ENCODE measurements at places on chromosomes 6 and 20. TPM values are rescaled to one million over a fixed set of nuclear protein-coding genes. Genes with fewer than 3 reads are reported as not detected.

DNA sequence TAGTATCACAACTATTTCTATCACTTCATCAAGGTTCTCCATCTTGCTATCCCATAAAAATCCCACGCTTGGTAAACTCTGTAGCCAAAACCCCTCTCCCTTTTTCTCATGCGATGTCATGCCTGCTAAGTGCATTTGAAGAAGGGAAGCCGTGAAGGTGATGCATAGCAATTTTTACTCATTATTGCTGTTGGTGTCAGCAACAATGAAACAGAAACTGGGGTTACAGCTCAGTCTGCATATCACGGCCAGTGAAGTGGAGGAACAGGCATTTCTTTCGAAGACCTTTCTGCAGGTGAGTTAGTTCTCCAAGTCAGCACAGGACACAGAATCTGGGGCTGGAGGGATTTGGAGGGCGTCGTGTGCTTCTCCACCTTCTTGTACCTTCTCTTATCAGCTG lies 5.8 kb downstream of the UNC93A start:
- no peak for DNase-seq

GRCh38 chr20:38134427-38135270 lies 30.4 kb downstream of the TGM2 start:
- no peak for DNase-seq

DNA sequence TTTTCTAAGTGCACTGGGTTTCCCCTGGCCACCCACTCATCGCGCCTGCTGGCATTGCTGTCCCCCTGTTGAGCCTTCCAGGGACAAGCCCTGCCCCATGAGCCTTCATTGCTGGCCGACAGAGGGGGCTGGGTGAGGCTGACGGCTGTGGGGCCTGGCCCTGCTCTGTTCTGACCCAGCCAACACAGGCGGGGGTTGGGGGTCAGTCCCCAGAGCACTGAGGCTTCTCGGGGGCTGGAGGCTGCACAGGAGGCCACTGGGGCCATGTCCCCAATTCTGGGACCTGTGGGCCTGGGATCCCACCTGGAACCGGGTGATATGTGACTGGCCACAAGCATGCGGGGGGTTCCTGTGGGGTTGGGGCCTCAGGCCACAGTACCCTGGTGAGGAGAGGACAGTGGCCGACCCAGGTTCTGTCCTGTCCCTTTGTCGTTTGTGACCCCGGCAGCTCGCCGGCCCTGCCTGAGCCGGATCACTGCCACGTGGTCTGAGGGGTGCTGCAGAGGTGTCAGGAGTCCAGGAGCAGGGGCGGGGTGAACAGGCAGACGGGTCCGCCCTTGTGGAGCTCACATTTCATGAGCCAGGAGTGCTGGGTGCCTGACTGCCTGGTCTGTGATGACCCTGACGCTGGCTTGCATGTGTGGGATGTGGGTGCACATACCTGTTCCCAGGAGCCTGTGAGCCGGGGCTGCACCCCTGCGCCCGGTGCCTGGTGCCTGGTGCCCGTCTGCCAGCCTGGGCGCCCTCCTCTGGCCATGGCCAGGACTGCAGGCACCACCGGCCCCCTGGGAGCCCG lies 2.1 kb upstream of the COL20A1 start:
- DNase-seq = no peak

GSTA2 gene
- not detected for total RNA-seq

GRCh38 chr6:148998704-148999103 lies 251.9 kb downstream of the UST start:
- no peak for DNase-seq

C6orf62 gene
- total RNA-seq = 134 TPM

OPRL1 gene
- 1.2 TPM for total RNA-seq

- DNase-seq = no peak
Measured at GRCh38 chr20:31974951-31975487, 7.1 kb downstream of the XKR7 start.

TPX2 gene
- 191 TPM for total RNA-seq

DNA sequence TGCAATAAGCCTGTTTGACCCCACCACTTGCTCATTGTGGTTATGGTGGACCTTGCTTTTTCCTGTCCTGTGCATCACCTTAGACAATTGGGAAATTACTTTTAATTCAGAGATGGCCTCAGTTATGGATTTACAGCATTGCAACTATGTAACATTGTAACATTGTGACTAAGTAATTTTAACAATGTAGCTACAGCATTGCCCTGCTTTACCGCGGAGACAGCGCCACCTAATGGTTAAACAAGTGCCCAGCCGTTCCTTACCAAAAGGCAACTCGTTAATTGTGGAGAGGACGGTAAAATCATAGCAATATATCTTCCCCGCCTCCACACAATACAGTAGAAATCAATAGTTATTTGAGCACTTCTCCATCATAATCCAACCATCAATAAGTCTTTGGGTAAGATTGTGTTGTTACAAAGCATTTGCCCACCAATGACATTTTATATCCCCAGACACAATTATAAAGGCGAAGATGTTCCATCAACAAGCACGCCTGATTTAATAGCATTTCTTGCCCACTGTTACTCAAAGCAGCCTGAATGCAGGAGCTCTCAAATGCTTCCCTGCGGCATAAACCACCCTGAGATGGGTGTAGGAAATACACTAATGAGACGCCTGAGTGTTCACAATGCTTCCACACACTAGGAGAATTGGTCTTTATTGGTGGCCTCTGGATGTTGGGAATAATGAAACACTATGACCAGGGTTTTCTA lies 93.7 kb downstream of the PROKR2 start:
- DNase-seq = peak; percentile 52

- no peak for DNase-seq
Measured at GRCh38 chr6:62805431-62805830, 405.8 kb upstream of the FKBP1C start.

TMEM74B gene
- not detected for total RNA-seq

DNA sequence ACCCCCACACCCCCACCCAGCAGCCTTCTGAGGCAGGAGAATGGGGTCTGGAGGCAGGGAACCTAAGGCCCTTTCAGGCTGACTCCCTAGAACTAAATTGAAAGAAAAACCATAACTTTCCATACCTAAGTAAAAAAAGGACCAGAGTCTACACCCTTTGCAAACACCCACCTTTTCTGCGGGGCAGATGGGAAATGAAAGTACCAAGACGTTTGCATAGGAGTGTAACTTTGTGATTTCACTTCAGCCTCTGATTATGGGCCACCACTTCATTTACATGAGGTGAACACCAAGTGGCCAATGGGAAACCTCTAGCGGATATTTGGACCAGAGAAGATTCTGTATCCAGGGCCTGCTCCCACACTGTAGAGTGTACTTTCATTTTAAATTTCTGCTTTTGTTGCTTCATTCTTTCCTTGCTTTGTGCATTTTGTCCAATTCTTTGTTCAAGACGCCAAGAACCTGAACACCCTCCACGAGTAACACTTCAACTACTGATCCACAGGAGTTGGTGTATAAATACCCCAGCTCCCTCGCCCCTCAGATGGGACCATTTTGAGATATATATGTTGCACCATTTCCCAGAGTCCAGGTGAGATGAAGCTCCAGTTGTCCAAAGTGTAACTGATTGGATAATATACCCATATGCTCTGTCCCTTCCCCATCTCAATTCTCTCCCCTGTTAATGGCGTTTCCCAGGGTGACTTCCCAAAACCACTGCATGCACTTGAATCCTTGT lies 18.9 kb upstream of the SRSF6 start:
- no peak for DNase-seq

- no peak for DNase-seq
Measured at GRCh38 chr6:104969108-104969507, 12.2 kb downstream of the LIN28B start.

TRIM10 gene
- not detected for total RNA-seq

- DNase-seq = no peak
Measured at GRCh38 chr20:59374261-59374660, 73.8 kb downstream of the EDN3 start.

PHF10 gene
- 19.3 TPM for total RNA-seq

NKAPL gene
- not detected for total RNA-seq

NRSN1 gene
- not detected for total RNA-seq

GRCh38 chr20:45152405-45152804 lies 22.3 kb upstream of the PI3 start:
- no peak for DNase-seq

OPRM1 gene
- not detected for total RNA-seq

DNA sequence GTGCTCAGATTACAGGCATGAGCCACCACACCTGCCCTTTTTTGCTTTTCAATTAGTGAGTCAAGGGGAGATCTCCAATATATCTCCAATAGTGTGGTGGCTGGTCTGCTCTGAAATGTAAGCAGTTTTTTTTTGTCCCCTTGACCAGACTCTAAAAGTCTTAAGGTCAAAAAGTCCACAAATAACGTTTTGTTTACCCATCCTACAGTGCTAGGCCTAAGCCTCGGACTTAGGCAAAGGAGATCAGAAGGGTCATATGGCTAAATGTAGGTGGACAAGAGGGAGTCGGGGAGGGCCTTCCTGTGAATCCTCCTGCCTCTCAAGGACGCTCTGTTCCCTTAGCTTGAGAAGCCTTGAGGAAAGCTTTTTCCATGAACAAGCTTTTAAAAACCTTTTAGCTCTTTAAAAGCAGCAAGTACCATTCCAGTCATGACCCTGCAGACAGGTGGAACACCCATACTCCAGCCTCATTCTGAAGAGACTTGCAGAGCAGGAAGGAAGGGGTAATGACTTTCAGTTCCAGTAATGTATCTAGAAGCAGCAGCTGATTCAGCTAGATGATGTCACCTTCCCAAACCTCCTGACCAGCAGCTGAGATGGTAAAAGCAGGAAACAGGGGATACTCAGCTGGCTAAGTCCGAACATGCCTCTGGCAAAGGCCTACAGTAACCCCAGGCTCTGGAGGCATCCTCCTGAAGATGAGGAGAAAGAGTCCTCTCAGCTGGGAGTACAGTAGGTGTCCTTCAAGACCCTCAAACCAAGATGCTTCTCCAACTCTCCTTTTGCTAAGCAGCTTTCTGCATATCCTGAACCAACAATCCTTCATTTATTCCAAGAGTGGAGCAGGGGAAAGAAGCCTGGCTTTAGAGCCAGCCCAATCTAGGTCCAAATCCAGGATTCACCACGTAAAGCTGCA lies 23.6 kb downstream of the BCL2L1 start:
- DNase-seq = peak; percentile 99

- DNase-seq = no peak
Measured at GRCh38 chr6:153781306-153781705, 257.7 kb upstream of the OPRM1 start.

DNA sequence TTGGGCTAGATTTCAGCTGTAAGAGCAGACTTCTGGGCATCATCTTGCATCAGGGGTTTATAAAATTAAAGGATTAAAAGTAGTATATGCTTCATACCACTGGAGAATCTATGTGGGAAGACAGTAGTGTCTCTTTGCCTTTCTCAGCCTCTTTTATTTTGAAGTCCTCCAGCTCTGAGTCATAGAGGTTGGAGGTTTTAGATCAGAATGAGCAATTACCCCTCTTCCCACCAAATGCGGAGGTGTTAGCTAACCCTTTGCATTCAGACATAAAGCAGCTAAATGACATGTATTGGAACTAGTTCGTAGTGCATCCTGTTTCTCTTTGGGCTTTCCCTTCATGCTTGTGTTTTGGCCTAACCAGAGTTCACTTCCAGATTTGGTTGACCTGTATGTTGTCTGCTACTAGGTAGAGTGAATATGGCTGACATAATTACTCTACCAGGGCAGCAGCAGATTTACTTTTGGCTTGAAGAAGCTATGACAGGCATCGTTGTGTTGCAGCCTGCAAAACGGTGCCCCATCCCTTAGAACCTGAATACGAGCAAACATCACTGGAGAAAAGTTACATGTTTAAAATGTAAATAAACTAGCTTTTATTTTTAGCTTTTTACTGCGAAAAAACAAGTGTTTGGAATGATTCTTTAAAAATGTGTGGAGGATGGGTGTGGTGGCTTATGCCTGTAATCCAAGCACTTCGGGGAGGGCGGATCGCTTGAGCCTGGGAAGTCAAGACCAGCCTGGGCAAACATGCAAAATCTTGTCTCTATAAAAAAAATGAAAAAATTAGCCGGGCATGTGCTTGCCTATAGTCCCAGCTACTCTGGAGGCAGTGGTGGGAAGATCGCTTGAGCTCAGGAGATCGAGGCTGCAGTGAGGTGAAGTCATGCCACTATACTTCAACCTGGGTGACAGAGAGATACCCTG lies 82.2 kb downstream of the MYO6 start:
- peak; percentile 83 for DNase-seq

Data from LHCN-M2 (cell line).